Activated CD4-positive, alpha-beta T cell treated with anti-CD3 and anti-CD28 coated beads, Interleukin-2, amount 10 ng/mL, durations not matched to agents 24 days and 14 days (primary cell): ENCODE measurements at places on chromosomes 7 and 10. TPM values are rescaled to one million over a fixed set of nuclear protein-coding genes. Genes with fewer than 3 reads are reported as not detected.

Gene GPR15LG
- total RNA-seq, result not detected in 2 replicates

Gene MSMB
- not detected in 2 replicates for total RNA-seq

Gene FANK1
- total RNA-seq, result 0.38 TPM in 1 of 2 replicates, not detected in the other

Gene CCDC172
- not detected in 2 replicates for total RNA-seq
